ENCODE measurements at places on chromosomes 11 and 22.

DNA sequence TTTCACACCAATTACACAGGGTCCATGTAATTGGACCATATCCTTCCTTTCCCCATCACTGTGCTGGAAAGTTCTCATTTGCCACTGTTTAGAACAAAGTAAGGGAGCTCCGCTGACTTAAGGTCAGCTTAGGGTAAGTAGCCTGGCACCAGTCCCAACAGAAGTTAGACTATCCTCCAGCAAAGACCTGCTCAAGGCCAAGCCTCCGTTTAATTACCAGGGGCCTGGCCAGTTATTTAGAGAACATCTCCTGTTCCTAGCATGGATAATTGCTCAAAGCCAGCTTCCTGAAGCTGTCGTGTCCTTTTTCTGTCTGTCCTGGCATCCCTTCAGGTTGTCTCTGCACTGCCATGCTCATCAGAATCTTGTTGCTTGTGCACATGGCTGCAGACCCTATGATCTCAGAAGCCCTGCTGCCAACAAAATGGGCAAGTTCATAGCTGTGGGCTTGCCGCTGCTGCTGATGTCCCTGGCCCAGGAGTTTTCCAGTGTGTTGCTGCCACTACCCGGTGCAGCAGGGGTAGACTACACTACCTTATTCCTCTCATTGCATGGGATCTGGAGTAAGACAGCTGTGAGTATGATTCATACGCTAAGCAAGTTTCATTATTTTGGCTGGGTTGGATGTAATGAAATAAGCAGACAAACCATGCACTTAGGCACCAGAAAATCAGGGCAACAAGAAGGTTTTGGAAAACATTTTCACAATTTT, 8.1 kb downstream of the OR8A1 start:
- no peak for DNase-seq

DNA sequence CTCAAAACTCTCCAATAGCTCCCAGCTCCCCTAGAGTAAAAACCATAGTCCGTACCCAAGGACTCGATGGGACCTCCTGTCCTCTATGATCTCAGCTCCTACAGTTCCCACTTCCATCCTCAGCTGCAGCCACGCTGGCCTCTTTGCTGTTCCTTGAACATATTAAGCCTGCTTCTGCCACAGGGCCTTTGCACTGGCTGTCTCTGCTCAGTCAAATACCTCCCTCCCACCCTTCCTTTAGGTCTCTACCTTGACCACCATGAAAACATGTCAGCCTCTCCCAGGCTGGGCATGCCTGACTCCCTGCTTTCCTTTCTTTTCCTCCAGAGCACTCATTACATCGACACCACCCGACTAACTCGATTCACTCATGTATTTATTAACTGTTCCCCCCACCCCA, 24.5 kb downstream of the TMEM184B start:
- DNase-seq: no peak

GRCh38 chr11:33737362-33737821, 1.2 kb upstream of the CD59 start:
- no peak for DNase-seq

DNA sequence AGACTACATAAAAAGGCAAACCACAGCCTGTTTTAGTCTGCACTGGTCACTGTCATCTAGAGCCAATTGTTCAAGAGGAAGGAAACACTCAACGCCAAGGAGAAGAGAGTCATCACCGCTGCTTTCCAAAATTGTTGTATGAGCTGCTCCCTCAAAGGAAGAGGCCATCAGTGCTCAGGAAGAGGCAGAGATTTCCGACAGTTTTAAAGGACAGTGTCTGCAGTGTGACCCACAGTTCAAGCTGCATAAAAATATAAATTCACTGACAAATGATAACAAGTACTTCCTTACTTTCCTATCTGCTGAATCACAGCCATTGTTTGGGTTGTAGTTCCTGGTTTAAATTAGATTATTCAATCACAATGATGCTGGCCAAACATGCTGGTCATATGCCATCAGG, 16.4 kb downstream of the PRCP start:
- no peak for DNase-seq

DNA sequence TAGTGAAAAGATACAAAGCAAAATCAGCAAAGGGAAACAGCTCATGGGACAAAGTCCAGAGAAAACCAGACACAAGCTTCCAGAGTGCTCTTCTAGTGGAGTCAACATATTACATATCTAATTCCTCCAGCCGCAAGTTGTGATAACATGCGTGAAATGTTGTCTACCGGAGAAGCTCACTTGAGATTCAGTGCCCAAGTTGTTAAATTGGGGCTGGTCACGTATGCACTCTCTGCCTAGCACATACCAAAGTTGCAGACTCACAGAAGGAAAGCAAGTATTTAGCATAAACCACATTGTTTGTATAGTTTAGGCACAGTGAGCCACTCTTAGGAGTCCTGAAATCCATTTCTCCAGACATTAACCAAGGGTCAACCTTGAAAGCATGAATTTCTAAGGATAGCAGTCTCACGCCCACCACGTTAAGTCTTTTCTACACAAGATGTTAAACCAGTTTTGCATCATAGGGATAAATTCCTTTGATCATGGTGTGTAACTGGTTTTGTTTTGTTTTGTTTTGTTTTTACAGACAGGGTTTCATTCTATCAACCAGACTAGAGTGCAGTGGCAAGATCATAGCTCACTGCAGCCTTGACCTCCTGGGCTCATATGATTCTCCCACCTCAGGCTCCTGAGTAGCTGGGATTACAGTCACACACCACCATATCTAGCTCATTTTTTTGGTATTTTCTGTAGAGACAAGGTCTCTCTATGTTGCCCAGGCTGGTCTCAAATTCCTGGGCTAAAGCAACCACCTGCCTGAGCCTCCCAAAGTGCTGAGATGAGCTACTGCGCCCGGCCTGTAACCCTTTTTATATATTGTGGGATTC, 39.5 kb upstream of the EP300 start:
- peak; percentile 55 for DNase-seq

All from large intestine (tissue), 12 donors.